ENCODE measurements at places on chromosomes 13 and 19.

- DNase-seq: no peak
Observed at GRCh38 chr13:73245246-73245645, 186.4 kb downstream of the KLF5 start.

DNA sequence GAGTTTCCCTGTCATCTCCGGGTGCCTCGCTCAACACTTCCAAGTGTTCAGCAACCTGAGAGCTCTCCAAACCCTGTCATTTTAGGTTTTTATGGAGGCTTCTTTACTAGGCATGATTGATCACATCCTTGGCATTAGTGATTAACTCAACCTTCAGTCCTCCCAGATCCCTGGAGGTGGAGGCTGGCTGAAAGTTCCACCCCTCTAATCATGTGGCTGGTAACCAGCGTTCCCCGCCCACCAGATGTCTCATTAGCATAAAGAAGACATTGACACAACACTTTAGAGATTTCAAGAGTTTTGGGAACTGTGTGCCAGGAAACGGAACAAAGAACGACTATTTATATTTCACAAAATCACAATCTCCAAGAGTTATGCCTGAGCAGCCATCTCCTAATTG, 71.1 kb upstream of the RGCC start:
- no peak for DNase-seq

GRCh38 chr13:39575641-39576238, 27.3 kb downstream of the LHFPL6 start:
- DNase-seq: no peak

DNA sequence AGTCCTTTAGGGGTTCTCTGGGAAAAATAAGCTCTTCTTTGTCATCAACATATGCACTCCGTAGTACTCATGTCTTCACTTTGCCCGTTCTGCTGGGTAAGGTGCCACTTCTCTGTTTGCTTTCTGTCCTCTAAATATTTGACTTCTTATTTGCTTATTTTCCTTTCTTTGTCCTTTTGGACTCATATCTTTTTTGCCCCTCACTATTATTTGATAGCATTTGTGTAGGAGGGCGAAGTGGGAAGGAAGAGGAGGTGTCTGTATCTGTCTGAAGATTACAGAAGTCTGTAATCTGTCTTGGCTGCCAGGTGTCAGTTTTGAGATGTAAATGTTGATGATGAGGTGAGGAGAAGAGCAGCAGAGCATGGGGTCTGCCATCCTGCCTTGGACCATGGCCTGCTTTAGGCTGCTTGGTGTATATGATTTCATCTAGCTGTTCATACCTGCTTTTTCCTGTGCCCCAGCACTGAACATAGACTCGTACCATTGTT, 30.8 kb downstream of the USPL1 start:
- DNase-seq: no peak

- DNase-seq: no peak
Observed at GRCh38 chr13:83810136-83810535, 72.1 kb downstream of the SLITRK1 start.

GRCh38 chr13:36778083-36778671, 40.8 kb upstream of the RFXAP start:
- DNase-seq: no peak

DNA sequence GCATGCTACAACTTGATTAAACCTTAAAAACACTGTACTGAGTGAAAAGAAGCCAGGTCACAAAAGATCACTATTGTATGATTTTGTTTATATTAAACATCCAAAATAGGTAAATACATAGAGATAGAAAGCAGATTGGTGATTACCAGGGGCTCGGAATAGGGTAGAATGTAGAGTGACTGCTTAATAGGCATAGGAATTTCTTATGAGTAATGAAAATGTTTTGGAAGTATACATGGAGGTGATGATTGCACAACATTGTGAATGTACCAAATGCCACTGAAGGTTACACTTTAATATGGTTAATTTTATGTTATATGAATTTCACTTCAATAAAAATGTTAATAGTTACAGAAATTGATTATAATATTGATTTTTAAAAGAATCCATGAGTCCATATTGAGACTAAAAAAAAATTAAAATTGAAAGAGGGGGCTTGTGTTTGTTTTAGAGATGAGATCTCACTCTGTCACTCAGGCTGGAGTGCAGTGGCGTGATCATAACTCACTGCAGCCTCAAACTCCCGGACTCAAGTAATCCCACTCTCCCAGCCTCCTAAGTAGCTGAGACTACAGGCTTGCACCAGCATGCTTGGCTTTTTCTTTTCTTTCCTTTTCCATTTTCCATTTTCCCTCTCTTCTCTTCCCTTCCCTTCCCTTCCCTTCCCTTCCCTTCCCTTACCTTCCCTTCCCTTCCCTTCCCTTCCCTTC, 85.1 kb downstream of the FNDC3A start:
- no peak for DNase-seq

GRCh38 chr13:113836768-113837559, 26.9 kb downstream of the GAS6 start:
- peak; percentile 90 for DNase-seq

- DNase-seq: peak; percentile 77
Observed at GRCh38 chr19:6862673-6863078, 24.7 kb upstream of the ADGRE1 start.

GRCh38 chr13:58855283-58855682, 1223.7 kb downstream of the PCDH17 start:
- no peak for DNase-seq

- DNase-seq: no peak
Observed at GRCh38 chr19:39382991-39383828, 7.7 kb downstream of the PAF1 start.

GRCh38 chr13:44180876-44181536, 192.6 kb upstream of the SERP2 start:
- no peak for DNase-seq

GRCh38 chr13:45702088-45702487, at the start of gene CBY2:
CBY2 (plus strand) TSS chr13:45702320; CDS start chr13:45702391, 71 bp downstream.
- DNase-seq: no peak

GRCh38 chr19:34881982-34882381, 44.7 kb upstream of the ZNF30 start:
- no peak for DNase-seq

- peak; percentile 30 for DNase-seq
Observed at GRCh38 chr19:19488875-19489690, 26.3 kb downstream of the TSSK6 start.

- no peak for DNase-seq
Observed at GRCh38 chr19:45469945-45470761, 2.4 kb downstream of the FOSB start.

- no peak for DNase-seq
Observed at GRCh38 chr13:75316427-75316826, 165.5 kb downstream of the TBC1D4 start.

DNA sequence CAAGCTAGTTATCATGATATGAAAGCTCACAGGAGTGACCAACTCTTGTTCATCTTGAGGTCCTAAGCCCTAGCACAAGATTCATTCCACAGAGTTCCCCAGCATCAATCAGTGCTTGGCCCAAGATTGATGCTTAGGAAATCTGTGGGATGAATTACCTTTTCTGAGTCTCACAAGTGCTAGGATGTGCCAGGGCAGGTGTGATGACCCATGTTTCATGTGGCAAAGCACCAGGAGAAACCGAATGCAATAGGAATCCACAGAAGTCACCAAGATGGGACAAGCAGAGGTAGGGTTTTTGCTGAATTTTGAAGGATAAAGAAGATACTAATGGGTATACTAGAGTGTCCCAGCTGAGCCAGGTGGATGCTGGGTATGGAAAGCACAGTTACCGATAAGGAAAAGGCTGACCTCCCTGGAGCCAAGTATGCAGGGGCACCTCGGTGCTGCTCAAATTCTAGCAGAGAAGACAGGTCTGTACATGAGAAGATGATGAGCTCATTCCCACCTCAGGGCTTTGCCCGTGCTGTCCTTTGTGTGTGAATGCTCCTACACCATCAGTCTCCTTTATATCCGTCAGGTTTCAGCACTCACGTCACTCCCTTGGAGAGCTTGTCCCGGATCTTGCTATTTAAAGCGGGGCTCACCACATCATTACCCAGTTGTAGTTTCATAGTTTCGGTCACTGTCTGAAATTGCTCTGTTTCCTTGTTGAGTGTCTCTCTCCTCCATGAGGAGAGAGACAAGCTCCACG, 168.9 kb upstream of the TSC22D1 start:
- no peak for DNase-seq

DNA sequence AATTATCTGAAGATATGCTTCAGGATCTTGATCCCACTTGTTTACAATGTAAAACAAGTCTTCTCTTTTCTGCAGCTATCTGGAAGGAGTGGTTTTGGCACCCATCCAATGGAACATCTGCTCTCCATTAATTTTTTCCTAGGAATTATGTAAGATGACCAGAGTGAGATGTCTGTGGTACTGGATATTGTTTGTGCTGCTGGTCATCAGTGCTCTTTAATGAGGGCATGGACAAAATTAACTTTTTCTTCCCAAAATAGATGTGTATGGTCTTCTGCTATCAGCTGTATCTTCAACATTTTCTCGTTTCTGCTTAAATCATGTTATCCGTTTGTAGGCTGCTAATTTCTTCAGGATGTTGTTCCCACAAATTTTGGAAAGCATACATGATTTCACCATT, 415.4 kb upstream of the KLHL1 start:
- no peak for DNase-seq

GRCh38 chr19:41918653-41919244, 9.5 kb downstream of the ERFL start:
- no peak for DNase-seq

- DNase-seq: no peak
Observed at GRCh38 chr13:33548069-33548468, 262.5 kb upstream of the STARD13 start.

GRCh38 chr19:48656840-48657474, 11.0 kb upstream of the CA11 start:
- DNase-seq: no peak

- no peak for DNase-seq
Observed at GRCh38 chr13:66509175-66509574, 721.0 kb downstream of the PCDH9 start.

DNA sequence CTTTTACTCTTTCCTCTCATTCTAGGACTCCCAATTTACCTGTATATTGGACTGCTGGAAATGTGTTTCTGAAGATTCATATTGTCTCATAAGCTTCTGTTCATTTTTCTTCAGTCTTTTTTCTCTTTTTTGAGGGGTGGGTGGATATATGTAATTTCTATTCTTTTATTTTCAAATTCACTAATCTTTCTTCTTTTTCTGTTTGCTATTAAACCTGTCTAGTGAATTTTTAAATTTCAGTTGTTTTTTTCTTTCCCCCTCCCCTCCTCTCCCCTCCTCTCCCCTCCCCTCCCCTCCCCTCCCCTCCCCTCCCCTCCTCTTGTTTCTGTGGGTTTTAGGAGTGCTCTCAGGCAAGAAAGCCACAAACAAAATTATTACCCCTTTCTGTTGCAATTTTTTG, 16.9 kb upstream of the ZNF527 start:
- DNase-seq: no peak

DNA sequence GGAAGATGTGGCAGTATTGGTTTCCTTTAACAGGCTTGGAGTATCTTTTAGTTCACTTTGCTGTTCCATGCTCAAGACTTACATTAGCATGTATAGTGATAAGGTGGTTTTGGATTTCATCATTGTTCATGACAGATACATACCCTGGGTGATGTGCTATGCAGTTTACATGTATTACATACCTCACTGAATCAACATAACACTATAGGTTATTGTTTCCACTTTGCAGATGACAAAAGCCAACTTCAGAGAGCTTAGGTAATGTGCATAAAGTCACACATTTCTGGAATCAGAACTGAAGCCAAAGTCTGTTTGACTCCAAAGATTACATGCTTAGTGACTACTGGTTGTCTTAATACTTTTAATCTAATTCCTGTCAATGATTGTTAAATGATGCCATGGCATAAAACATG, 7.1 kb downstream of the COMMD6 start:
- DNase-seq: no peak

DNA sequence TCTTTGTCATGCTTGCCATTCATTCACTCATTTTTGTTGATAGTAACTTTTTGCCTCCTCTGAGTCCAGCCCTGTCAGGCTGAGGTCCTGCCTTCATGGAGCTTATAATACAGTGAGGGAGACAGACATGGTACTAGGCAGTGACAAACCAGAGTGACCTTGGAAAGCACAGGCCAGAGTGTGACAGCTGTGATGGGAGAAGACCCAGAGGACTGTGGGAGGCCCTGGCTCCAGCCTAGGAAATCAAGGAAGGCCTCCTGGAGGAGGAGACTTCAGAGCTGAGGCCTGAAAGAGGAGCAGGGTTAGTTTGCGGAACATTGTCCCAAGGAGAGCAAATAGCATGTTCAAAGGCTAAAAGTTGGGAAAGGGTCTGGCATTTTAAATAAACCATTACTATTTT, 20.5 kb downstream of the PAK4 start:
- no peak for DNase-seq

DNA sequence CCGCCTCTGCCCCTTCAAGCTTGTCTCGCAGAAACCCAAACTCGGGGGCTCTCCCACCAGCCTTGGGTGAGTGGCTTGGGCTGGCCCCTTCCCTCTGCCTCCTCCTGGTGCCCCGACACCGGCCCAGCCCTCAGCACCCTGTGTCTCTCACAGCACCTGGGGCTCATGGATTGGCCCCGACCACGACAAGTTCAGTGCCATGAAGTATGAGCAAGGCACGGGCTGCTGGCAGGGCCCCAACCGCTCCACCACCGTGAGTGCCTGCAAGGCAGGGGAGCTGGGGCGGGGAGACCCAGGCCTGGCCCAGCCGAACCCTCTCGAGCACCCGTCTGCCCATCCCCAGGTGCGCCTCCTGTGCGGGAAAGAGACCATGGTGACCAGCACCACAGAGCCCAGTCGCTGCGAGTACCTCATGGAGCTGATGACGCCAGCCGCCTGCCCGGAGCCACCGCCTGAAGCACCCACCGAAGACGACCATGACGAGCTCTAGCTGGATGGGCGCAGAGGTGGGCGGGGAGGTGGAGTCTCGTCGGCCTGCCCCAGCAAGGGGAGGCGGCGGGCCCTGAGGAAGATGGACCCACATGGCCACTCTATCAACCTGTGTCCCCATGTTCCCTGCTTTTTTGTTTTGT, 13.6 kb downstream of the PRKCSH start:
- DNase-seq: no peak

- no peak for DNase-seq
Observed at GRCh38 chr19:33110137-33110910, 21.6 kb upstream of the WDR88 start.

DNA sequence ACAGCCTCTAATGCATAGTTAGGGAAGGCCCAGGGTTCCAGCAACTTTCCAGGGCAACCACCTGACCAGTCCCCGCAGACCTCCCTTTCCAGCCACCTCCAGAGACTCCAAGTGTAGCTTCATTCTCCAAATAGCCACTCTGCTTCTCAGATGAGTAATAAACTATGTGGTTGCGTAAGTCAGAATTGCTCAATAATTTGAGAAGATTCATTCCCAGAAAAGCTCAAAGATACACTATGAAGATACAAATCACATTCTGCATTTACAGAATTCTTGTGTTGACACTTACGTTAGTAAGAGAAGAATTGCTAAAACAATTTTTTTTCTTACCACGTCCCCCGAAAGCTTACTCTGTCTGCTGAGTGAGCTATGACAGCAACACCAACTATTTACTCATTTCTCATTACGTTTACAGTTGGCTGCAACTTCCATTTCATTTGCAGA, 8.2 kb upstream of the LATS2 start:
- DNase-seq: no peak

GRCh38 chr13:24288870-24289269, 20.5 kb upstream of the C1QTNF9 start:
- DNase-seq: no peak

- DNase-seq: no peak
Observed at GRCh38 chr19:7069904-7070226, 362 bp downstream of the ZNF557 start.

- no peak for DNase-seq
Observed at GRCh38 chr13:46683676-46684260, 113.2 kb downstream of the ESD start.
